ENCODE measurements at places on chromosomes 6 and 20.

GRCh38 chr20:25145131-25145530 lies 50.4 kb upstream of the ENTPD6 start:
- DNase-seq, result no peak

DNA sequence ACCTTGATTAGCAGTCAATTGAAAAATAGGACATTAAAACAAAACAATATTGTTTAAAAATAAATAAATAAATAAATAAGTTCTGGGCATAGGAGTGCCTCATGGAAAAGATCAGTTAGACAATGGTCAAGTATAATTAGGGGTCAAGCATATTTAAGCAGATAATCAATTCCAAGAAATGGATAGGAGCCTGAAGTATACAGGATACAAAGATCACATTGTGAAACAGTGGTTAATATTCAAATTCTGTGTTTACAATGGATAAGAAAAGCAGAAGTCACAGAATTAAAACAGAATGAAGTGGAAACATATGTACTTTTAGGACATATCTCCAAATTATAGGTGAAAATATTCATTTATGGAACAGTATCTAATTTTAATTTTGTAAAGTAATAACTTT lies 1028.6 kb upstream of the CITED2 start:
- DNase-seq, result no peak

DNA sequence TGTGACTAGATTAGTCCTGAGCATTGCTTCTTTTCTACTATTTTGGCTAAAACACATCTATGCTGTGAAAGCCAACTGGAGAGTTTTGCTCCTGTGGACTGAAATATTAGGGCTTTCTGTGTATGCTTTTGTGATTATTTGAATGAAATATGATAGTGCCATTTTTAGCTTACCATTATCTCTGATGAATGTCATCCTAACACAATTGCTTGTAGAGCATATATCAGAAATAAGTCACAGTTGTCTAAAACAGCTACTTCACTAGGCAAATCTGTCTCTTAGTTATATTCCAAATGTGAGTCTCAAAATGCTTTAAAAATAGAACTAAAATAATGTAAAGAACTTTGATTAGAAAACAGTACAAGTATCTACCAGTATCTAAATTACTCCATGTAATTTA lies 401.4 kb upstream of the PTCHD4 start:
- no peak for DNase-seq

GRCh38 chr6:149895048-149895590 lies 2.8 kb downstream of the RAET1E start:
- DNase-seq, result no peak

GRCh38 chr20:44583157-44583556 lies 778 bp downstream of the PKIG start:
- DNase-seq, result no peak

Measured in dermis microvascular lymphatic vessel endothelial cell (primary cell).